ENCODE measurements at places on chromosomes 2 and 18.
A peak's percentile ranks its signal among the peaks of the same experiment; 100 is the strongest.

DNA sequence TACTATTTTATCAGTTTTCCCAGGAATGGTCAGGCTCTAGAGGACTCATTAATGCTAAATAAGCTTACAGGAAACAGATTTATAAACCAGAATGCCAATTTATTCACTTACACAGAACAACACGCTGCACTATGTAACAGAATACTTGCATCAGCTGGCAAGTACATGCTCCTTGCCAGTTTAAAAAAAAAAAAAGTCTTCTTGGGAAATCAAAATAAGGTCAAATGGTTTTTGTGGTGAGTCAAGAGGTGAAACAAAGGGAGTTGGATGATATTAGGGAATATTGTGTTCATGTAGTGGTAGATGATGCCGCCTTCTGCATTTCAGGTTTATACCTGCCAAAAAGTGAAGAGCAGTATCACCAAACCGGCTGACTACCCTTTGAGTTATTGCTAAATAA is 1322.1 kb upstream of the ZEB2 start:
- no peak for DNase-seq

DNA sequence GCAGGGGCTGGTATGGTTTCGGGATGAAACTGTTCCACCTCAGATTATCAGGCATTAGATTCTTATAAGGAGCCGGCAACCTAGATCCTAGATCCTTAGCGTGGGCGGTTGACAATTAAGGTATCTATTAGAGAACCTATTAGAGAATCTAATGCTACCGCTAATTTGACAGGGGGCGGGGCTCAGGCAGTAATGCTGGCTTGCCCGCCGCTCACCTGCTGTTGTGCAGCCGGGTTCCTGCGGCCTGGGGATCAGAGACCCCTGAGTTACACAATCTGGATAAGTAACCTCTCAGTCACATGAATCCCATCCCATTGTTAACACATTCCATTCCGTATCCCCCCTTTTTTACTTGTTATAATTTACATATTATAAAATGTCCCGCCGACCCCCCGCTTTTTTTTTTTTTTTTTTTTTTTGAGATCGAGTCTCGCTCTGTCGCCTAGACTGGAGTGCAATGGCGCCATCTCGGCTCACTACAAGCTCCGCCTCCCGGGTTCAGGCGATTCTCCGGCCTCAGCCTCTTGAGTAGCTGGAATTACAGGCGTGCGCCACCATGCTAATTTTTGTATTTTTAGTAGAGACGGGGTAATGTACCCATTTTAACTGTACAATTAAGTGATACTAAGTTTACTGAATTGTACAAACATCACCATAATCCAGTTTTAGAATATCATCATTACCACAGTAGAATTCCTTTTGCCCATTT is 42.0 kb upstream of the GPD2 start:
- no peak for DNase-seq

GRCh38 chr18:79912409-79912991 is 39.0 kb downstream of the SLC66A2 start:
- DNase-seq = peak; percentile 24

- DNase-seq = no peak
These were observed 8.8 kb downstream of the COPS9 start for GRCh38 chr2:240127191-240127750.

DNA sequence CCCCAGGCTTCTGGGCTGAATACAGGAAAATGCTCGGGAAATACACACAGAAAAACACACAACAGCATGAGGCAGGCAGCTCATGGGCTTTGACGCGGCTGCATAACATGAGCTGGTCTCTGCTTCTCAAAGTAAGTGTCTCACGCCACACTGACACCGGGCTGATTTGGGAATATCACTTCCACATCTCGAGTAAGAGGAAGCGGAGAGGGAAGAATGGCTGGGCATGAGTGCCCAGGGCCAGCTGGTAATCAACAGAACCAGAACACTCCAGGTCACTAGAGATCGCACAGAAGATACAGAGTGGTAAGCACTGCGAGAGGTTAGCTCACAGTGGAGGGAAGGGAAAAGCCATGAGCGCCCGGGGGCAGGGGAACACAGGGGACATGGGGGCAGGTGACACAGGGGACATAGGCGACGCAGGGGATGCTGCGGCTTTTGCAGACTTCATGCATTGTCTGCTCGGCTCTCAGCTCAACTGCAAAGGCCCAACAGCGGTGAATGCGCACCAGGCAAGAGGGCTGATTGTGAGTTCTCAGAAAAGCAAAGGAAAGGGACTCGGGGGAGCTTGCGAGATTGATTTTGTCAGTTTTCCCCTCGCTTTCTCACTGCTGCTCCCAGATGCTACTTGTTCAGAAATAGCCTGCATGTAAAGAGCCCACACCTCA is 141.4 kb downstream of the MBP start:
- no peak for DNase-seq

DNA sequence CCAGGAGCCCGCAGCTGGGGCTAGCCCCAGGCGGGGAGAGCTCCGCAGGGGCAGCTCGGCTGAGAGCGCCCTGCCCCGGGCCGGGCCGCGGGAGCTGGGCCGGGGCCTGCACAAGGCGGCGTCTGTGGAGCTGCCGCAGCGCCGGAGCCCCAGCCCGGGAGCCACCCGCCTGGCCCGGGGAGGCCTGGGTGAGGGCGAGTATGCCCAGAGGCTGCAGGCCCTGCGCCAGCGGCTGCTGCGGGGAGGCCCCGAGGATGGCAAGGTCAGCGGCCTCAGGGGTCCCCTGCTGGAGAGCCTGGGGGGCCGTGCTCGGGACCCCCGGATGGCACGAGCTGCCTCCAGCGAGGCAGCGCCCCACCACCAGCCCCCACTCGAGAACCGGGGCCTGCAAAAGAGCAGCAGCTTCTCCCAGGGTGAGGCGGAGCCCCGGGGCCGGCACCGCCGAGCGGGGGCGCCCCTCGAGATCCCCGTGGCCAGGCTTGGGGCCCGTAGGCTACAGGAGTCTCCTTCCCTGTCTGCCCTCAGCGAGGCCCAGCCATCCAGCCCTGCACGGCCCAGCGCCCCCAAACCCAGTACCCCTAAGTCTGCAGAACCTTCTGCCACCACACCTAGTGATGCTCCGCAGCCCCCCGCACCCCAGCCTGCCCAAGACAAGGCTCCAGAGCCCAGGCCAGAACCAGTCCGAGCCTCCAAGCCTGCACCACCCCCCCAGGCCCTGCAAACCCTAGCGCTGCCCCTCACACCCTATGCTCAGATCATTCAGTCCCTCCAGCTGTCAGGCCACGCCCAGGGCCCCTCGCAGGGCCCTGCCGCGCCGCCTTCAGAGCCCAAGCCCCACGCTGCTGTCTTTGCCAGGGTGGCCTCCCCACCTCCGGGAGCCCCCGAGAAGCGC is 15.0 kb upstream of the GMPPA start:
- no peak for DNase-seq

- DNase-seq = no peak
These were observed 402.5 kb downstream of the STK39 start for GRCh38 chr2:167844714-167845530.

DNA sequence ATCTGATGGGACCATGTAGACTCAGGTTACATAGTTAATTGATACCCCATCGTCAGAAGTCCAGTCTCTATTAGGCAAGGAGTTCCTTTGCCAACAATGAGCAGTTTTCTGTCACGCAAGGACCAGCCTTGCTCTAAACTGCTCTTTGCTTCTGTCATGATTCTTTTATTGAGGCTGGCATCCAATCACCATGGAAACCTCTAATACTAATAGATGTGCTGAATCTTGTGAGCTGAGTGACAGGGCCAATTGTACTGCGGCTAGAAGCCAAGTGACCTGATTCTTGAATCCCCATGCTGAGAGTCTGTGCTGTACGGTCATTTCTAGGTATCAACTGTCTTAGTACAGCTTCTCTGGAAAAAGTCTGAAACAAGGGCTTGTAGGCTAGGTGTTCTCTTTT is 395.6 kb downstream of the RND3 start:
- DNase-seq = no peak

DNA sequence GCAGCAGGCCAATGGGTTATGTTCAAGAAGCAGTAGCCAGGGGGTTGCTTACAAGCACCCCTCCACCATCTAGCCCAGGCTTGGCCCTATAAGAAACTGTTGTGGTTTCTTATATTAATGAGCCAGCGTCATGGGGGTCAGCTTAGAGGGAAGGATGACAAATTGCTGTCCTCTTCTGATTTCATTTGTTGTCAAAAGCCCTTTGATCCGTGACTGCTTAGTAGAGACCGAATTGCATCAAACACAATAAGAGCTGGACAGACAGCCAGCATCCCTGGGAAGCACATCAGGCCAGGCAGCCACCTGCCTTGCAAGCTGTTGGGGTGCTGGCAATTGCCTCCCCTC is 206.6 kb upstream of the SETBP1 start:
- DNase-seq = no peak

DNA sequence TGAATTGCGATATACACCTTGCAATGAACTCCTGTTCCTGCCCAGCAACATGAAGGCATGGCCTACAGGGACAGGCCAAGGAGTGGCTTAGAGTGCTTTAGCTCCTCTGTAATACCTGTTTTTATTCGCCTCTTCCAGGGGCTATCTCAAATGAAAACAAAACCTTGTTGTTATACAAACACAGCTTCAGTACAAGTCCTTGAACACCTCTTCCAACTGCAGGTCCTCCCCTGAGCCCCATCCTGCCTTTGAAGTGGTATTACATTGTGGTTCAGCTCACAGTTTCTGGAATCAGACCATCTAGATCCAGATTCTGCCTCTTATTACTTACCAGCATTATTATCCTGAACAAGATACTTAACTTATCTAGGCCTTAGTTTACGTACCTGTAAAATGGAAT is 83.0 kb upstream of the HNRNPA3 start:
- no peak for DNase-seq

GRCh38 chr2:1628893-1629292 is 115.4 kb downstream of the PXDN start:
- no peak for DNase-seq

DNA sequence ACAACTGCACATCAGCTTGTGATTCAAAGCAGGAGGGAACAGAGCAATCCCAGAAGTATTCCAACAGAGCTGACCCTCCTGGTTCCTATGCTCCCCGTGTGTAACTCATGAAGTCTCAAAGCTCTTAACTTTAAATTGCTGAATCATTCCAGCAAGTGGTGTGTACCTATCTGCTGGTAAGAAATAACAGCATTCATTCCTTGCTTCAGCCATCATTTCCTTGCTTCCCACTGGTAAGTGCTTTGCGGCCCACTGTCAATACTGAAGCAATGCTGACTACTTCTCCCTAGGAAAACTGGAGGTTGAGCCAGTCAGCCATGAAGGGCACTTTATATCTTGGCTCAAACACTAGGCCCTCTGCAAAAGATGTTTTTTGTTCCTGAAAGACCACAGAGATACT is 222.4 kb downstream of the EXOC6B start:
- no peak for DNase-seq

DNA sequence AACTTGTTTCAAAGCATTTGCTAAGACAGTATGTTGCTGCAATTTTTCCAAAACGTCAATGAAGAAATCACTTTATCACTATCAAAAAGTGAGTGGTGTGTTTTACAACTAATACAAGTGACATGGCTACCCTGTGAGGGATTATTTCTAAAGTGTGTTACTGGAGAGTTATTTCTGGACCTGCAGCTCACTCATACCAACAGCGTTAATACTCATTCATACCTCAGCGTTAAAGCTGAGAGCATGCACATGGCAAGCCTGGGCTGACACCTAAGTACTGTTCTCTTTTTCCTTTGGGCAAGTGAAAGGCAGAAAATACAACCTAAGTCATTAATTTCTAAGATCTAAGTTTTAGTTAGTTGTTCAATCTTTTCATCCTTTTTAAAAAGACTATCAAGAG is 13.0 kb upstream of the MRPL19 start:
- no peak for DNase-seq

- DNase-seq = no peak
These were observed 559 bp downstream of the MYL12A start for GRCh38 chr18:3248062-3248657.

GRCh38 chr2:223032187-223033142 is 19.5 kb upstream of the KCNE4 start:
- DNase-seq = no peak
